ENCODE measurements at places on chromosomes 13 and 19. TPM values are rescaled to one million over a fixed set of nuclear protein-coding genes. Genes with fewer than 3 reads are reported as not detected.

DNA sequence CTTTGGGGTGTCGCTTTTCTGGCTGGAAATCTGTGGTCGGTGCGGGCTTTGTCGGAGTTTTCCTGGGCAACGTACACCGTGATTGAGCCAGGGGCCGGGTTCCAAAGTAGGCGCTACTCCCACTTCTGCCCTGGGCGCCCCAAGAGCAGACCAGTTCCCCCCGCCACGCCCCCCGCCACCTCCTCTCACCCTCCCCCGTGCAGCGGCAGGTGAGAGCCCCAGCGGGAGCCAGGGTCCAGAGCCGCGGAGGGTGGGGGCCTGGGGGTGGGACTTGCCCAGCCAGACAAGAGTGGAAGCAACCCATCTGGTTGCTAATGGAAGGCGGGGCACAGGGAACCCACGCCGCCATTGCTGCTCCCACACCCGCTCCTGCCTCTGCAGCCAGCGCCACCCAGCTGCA, 2195.9 kb downstream of the PCDH9 start:
- H3K4me3 ChIP-seq, result no peak overlapping the region
- no peaks in the 10 kb centered on the region for H3K36me3 ChIP-seq
- no peaks in the 10 kb centered on the region for H3K4me1 ChIP-seq
- H3K27ac ChIP-seq, result no peak overlapping the region
- no peak for DNase-seq

- H3K27me3 ChIP-seq, result peaks cover 27% of the 10 kb centered on the region
- no peaks in the 10 kb centered on the region for H3K4me1 ChIP-seq
- H3K36me3 ChIP-seq, result no peaks in the 10 kb centered on the region
Observed at GRCh38 chr13:109345433-109345941, 440.9 kb downstream of the IRS2 start.

The CIRBP gene
- total RNA-seq, result 183 TPM

The BRME1 gene
- total RNA-seq, result 5.8 TPM

The NDUFA11 gene
- total RNA-seq, result 226 TPM

The TEX101 gene
- not detected for total RNA-seq

Data from activated naive CD4-positive, alpha-beta T cell treated with anti-CD3 and anti-CD28 coated beads for 36 hours (primary cell).